NCI-H2227 treated with DMSO at 0.1 percent for 48 hours (cell line): ENCODE measurements at places on chromosomes 11 and 22.

DNA sequence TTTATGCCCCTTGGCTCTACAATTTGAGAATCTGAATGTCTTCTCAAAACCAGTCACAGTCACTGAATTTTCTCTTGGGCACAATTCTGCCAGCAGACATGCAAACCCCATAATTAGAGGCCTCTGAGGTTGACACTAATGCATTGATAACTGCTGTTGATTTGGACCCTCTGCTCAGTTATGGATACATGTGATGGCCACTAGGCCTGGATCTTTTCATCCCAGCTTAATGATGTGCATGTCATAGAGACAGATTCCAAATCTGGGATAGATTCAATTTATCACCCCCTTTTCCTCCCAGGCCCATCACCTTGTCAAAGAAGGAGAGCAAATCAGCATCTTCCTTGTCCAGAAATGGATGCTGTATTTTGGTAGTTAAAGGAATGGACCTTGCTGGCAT lies 92.2 kb downstream of the C11orf91 start:
- peak; percentile 81 for DNase-seq

- DNase-seq, result no peak
These were observed 63.4 kb downstream of the RCN1 start for GRCh38 chr11:32154275-32154674.

DNA sequence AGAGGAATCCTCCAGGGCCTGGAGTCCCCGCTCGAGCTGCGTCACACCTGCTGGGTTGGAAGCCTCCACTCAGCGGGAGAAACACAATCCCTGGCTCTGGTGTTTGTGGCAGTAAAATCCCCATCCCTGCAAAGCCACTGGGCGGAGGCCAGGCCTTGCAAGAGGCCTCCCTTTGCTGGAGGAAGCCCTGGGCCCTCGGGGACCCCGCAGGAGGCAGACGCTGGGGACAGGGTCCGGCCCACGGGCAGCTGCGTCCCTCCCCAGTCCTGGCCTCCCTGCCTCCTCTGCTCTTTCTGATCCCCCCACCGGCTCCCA lies 194.7 kb downstream of the BRD1 start:
- no peak for DNase-seq

- DNase-seq, result no peak
These were observed 99.0 kb downstream of the CASP12 start for GRCh38 chr11:104799251-104799650.

DNA sequence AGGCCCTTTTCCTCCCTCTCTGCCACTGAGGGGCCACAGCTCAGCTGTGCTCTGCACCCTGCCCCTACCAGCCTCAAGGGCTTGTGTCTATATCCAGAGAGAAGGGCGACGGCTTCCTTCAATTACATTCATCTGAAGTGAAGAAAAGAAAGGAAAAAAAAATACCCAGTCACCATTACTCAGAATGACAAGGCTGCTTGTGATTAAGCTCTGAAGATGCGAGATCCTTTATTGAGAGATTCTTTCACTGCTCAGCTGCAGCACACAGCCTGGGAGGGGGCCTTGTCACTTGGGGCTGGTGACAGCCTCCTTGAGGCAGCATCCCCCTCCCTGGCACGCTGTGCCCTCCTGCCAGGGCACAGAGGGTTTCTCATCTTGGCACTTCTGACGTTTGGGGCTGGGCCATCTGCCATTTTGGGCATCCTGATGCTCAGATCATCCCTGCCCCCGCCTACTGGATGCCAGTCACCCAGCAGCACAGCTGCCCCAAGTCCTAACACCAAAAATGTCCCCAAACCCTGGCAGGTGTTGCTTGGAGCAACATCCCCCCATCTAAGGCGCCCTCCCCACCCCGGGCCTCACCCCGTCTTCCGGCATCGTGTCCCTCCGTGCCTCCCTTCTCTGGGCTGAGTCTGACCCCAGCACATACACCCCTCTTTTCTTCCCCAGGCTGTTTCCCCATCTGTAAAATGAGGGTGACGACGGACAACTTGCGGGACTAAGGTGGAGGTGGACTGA lies 1394.7 kb downstream of the BRD1 start:
- no peak for DNase-seq

GRCh38 chr11:95684701-95685100 lies 104.9 kb downstream of the FAM76B start:
- no peak for DNase-seq

- no peak for DNase-seq
These were observed 3.4 kb downstream of the PHF21A start for GRCh38 chr11:46117842-46118241.

GRCh38 chr11:86234831-86235461 lies 9.6 kb upstream of the EED start:
- no peak for DNase-seq

DNA sequence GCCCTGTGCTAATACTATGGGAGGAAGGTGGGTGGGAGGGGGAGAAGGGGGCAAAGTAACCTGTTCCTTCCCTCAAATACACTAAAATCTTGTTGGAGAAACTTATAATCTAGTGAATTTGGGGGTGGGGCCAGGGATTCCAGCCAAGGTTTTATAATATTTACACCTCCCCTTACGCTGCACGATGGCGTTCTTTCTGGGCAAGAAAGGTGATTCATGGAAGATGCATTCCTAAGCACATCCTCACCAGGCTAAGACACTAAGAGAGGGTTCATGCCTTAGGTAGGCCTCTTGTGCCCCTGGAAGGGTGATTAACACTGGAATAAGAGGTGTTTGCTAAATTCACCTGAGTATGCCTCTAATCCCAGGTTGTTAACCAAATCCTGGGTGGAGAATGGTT lies 82.6 kb downstream of the BARX2 start:
- DNase-seq, result no peak

DNA sequence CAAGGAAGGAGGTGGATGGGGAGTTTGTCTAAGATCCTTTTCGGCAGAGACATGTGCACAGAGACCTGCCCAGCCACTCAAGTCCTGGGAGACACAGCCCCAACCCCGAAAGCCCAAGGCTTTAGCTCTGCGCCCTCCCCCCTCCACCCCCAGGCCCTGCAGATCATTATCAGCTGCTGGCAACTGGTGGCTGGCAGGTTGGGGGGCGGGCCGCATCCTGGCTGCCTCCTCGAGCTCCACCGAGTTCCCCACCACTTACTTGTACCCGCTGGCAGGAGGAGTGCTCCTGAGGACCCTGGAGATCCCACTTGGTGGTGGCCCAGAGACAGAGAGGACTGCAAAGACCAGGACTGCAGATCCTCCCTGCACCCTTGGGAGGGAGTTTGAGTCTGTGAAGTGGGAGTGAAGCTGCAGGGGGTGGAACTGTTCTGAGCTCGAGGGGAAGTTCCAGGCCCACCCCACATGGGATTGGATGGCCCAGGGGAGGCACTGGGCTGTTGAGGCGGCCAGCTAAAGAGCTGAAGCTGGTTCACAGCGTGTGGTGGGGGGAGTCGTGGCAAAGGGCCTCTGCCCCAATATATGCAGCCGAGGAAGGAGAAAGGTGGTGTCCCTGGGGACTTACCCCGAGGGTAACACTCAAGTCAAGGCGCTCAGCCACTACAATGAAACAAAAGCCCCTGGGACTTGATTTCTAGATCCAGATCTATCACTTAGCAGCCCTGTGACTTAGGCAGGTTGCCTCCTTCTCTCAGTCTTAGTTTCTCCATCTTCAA lies 19.9 kb upstream of the CCDC86 start:
- no peak for DNase-seq

- no peak for DNase-seq
These were observed 23.4 kb upstream of the CREB3L1 start for GRCh38 chr11:46254133-46254491.

- no peak for DNase-seq
These were observed 30.8 kb downstream of the MYH9 start for GRCh38 chr22:36356708-36357624.

- DNase-seq, result no peak
These were observed 2.4 kb upstream of the OR52L1 start for GRCh38 chr11:5989203-5989602.

GRCh38 chr22:27474711-27475547 lies 326.6 kb downstream of the MN1 start:
- no peak for DNase-seq

DNA sequence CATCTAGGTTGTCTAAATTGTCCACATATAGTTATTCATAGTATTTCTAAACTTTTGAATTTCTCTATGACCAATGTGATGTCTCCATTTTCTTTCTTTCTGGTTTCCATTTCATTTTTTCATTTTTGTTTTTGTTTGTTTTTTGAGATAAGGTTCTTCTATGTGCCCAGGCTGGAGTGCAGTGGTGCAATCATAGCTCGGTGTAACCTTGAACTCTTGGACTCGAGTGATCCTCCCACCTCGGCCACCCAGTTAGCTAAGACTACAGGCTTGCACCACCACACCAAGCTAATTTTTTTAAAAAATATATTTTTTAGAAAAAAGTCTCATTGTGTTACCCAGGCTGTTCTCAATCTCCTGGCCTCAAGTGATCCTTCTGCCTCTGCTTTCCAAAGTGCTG lies 8.2 kb downstream of the GSTT4 start:
- no peak for DNase-seq

DNA sequence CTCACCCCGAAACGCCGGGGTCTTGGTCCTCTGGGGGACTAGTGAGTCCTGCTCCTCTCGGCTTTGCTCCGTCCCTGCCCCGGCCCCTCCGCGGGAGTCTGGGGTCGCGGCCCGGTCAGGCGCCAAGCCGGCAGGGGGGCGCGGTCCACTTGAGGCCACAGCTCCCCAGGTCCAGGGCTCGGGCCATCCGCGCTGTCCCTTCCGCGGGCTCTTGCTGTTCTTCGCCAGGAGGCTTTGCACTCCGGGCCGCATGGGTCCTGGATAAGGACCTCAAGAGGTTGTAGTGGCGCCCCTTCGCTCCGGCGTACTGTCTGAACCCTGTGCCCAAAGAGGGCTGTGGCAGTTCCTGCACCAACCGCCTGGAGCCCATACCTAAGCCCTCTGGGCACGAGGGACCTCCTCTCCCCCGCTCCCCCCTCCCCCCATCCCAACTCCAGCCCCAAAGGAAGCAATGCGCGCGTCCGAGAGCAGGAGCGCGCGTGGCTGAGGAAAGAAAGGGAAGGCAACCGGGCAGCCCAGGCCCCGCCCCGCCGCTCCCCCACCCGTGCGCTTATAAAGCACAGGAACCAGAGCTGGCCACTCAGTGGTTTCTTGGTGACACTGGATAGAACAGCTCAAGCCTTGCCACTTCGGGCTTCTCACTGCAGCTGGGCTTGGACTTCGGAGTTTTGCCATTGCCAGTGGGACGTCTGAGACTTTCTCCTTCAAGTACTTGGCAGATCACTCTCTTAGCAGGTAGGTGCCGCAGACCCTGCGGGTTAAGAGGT lies at the start of gene ADM:
Gene ADM (plus strand): TSS at position 579 of the 767 bp plus-strand sequence. CDS start 628 bp downstream, outside the sequence.
- no peak for DNase-seq

- DNase-seq, result no peak
These were observed 528.5 kb downstream of the NTM start for GRCh38 chr11:131898949-131899348.

DNA sequence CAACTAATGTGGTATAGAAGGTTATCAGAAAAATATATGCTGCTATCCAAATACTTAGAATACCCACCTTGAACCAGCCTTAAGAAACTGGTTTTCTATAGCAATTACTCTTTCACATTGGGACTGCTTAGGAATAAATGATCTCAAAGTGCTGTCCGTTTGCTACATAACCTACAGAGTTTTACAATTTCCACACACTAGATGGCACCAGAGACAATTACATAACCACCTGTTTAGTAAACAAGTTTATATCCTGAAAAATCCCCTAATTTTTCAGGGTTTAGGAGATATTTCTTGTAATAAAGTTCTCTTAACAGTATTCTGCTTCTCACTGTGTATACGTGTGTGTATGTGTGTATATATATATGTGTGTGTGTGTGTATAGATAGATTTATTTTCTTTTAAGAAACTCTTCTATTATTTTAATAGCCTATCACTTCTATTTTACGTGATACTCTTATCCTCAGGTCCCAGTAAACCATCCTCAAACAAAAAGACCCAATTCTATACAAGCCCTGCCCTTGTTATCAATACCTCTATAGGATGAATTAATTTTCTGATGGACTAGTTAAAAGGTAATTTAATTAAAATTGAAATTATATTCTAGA lies 6.7 kb upstream of the OR5I1 start:
- no peak for DNase-seq

DNA sequence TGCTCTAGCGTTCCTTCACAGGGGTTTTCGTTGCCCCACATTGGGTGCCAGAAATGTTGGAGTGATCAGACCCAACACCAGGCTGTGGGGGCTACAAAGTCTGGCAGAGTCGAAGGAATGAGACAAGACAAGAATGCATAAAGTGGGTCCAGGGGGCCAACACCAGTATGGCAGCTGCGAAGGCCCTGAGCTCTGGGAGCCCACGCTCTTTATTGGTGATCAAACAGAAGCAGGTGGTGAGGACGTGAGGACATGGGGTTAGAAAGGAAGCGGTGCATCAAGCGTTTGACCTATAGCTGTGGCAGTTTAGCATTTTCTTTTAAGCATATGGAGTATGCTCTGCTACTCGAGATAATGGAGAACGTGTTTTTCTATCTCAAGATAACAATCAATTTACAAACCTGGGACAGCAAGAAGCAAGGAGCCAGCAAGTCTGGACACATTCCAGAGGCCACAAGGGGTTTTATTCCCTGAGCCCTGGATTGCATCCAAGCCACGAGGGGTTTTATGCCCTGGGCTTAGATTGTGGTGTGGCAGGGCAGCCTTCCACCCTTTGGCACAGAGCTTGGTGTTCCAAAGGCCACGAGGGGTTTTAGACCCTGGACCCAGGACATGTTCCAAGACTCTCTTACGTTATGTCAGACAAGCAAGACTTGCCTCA lies 3.9 kb upstream of the DNAJB13 start:
- no peak for DNase-seq

DNA sequence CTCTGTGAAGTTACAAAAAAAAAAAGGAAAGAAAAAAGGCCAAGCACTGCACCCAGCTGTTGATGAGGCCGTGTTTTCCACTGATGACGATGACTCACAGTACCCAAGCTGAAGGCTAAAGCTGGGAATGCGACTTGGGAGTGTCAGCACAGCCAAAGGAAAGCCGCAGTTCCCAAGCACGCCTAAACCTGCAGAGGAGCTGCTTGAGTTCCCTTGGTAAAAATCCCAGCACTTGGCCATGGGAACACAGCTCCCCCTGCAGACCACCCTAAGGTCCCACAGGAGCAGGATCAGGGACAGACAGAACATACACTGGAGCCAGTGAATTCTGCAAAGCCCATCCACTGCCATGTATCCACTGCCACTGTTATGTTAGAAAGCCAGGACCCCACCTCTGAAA lies 39.9 kb downstream of the SERGEF start:
- DNase-seq, result peak; percentile 41

DNA sequence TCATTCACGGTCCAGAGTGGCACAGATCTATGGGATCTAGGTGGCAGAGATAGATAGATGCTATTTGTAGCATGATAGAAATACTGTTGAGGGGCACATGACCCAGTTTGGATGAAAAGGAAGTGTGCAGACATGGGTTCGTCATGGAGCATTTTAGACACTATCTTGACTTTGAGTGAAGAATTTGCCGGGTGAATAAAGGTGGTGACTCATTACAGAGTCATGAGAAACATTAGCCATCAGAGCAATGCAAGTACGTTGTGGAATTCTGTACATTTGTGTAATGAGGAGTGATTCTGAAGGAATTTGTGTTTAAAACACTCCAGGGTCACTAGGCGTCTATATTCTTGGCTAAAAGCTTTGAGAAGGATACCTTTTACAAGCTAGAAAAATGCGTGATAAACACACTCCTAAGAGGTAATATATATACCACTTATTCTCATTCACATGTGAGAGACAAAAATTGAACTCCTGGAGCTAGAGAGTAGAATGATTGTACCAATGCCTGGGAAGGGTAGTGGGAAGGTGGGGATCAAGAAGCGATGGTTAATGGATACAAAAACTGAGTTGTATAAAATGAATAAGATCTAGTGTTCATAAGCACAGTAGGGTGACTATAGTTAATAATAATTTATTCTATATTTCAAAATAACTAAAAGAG lies 593.7 kb upstream of the LUZP2 start:
- no peak for DNase-seq

GRCh38 chr11:1123970-1124369 lies 33.8 kb upstream of the MUC5AC start:
- DNase-seq, result no peak
